ENCODE measurements at places on chromosomes 11 and 22. TPM values are rescaled to one million over a fixed set of nuclear protein-coding genes. Genes with fewer than 3 reads are reported as not detected.

The DGKZ gene
- 70.2 TPM for total RNA-seq

The RHOD gene
- total RNA-seq: 42.0 TPM

The PRRG4 gene
- 5.4 TPM for total RNA-seq

- no peak for DNase-seq
Observed at GRCh38 chr11:20597154-20597679, 2.2 kb upstream of the SLC6A5 start.

DNA sequence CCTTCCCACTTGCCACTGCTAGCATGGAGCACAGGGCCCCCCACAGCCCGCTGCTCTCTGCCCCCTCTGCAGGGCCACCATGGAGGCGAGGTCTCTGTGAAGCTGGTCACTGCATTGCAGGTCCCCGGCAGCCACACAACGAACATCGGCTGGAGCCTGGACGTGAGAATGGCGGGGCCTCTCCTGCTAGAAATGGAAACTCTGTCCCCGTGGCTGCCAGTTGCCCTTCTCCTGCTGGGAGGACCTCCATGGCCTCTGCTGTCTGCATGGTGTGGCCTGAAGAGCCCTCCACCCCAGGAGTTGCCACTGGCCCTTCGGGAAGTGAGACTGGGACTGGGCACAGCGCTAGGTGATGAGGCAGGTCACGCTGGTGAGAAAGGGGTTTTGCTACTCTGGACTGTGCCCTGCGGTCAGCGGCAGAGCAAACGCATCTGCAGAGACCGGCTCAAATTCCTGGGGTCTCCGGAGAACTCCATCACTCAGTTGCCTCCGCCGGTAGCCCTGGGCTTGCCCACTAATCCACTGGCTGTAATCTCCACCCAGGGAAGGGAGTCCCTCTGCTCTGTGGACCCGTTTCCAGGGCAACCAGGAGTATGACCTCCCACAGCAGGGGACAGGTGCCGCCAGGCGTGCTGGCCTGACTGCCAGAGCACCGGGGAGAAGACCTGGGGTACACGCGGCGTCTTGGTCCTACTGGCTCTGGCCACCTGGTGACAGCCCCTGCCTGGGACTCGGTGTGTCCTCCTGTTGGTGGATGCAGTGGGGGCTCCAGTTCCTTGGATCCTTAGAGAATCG is 806.3 kb downstream of the BRD1 start:
- no peak for DNase-seq

GRCh38 chr11:69367211-69367964 is 73.4 kb downstream of the MYEOV start:
- no peak for DNase-seq

- no peak for DNase-seq
Observed at GRCh38 chr22:45585437-45585755, 82.7 kb downstream of the FBLN1 start.

GRCh38 chr22:35152316-35152715 is 86.4 kb downstream of the ISX start:
- DNase-seq: no peak

GRCh38 chr11:119314726-119315125 is 2.2 kb downstream of the MCAM start:
- no peak for DNase-seq

DNA sequence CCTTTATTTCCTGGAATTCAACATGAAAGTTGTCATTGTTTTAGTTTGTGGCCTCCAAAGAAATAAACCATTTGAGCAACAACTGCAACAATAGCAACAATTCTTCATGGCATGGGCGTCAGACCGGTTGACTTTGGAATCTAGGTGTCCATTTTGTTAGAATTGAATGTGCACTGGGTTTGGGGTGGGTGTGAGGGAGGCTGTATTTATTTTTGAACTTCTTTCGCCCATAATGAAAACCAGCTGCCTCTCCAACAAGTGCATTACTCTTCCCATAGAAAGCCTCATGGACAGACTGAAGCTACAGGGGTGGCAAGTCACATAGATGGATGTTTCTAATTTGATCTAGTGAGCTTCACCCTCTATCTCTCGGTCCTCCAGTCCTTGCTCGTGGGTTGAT is 85.4 kb downstream of the ADAMTS15 start:
- no peak for DNase-seq

Data from HCT116 (cell line).